ENCODE measurements at places on chromosomes 13 and 19.
A peak's percentile ranks its signal among the peaks of the same experiment; 100 is the strongest.

DNA sequence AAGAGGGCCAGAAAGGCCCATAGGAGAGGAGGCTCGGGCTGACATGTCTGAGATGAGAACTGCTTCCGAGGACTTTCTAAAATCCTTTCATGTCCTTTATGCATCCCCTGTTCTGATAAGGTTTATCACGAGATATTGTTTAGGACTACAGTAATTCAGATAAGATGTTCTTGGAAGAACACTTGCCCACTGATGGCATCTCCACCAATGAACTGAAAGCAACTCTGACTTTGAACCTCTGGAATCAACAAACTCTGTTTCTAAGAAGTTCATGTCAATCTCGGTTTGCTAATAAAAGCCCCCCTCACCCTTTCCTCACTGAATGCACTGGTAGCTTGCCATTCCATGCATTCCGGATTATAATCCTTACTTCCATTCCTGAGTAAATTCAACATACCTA, 90.9 kb downstream of the FGF9 start:
- no peak for DNase-seq

GRCh38 chr19:18672606-18673337, 10.7 kb upstream of the CRTC1 start:
- DNase-seq, result no peak

DNA sequence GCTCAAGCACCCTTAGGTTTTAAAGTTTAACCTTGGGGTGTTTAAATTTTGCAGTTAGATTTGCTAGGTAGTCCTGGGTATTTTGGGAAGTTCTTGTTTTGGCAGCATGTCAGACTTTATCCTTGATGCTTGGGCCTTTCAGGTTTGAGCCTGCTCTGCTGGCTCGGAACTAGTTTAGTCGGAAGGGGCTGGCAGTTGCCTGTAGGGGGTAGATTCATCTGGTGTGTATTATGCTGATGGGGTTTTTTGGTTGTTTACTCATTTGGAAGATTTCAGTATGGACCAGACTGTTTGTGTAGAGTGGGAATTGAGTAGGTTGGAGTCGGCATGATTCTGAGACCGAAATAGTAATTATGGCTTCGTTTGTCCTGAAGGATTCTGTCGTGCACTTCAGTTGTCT, 15.1 kb downstream of the ILF3 start:
- DNase-seq, result no peak

DNA sequence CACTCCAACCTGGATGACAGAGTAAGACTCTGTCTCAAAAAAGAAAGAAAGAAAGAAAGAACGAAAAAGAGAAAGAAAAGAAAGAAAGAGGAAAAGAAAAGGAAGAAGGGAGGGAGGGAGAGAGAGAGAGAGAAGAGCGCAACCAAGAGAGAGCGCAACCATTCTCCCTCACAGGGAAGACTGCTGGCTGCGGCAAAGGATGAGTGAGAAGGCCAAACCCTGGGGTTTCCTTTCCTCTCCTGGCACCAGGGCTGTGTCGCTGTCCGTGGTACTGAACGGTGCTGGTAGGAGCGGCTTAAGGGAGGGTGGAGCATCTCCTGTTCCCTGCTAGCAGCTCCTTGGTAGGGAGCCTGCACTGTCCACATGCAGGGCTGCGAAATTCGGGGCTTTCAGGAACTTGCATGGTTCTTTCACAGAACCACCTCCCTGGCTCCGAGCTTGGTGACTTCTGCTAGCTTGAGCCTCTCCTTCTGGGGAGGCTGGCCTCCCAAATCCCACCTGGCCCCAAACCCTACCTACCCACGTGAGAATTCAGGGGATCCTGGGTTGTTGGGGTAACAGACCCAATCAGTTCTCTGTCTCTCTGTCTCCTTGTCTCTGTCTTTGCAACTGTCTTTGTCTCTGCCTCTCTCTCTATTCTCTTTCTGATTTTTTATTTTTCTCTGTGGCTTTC, 51.1 kb upstream of the ZNRF4 start:
- DNase-seq, result peak; percentile 98

- no peak for DNase-seq
Observed at GRCh38 chr13:68616600-68617222, 1386.6 kb upstream of the PCDH9 start.

DNA sequence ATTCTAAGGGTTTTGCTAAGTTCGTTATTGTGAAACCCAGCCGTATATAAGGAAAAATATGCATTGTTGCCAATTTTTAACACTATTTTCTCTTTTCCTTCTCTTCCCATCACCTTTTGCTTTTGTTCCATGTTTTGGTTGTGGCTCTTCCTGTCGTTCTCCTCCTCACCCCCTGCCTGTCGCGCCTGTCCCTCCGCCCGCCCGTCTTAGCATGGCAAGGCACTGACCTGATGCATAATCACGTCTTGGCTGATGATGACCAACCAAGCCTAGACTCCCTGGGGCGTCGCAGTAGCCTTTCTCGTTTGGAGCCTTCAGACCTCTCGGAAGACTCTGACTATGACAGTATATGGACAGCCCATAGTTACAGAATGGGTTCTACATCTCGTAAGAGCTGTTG, 28.5 kb upstream of the TEX29 start:
- DNase-seq, result no peak

DNA sequence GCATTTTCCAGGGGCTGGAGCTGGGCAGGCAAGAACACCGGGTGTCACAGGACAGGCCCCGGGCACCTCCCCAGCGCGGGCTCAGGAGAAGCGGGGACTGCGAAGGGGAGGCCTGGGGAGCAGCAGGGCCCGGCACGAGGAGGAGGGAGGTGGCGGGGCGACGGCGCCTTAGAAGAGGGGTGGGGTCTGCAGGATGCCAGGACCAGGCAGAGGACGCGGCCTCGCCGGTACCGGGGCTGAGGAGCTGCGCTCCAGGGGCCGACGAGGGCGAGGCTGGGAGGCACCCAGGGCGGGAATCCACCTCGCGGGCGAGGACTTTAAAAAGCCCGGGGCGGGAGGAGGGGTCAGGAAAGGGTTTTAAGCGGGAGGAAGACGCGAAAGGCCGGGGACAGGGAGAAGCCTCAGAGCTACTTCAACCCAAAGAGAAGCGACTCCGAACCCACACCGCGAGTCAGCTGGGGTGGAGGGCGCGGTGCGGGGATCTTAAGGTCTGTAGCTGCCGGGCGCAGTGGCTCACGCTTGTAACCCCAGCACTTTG, 665 bp downstream of the ZNF347 start:
- DNase-seq, result peak; percentile 59

DNA sequence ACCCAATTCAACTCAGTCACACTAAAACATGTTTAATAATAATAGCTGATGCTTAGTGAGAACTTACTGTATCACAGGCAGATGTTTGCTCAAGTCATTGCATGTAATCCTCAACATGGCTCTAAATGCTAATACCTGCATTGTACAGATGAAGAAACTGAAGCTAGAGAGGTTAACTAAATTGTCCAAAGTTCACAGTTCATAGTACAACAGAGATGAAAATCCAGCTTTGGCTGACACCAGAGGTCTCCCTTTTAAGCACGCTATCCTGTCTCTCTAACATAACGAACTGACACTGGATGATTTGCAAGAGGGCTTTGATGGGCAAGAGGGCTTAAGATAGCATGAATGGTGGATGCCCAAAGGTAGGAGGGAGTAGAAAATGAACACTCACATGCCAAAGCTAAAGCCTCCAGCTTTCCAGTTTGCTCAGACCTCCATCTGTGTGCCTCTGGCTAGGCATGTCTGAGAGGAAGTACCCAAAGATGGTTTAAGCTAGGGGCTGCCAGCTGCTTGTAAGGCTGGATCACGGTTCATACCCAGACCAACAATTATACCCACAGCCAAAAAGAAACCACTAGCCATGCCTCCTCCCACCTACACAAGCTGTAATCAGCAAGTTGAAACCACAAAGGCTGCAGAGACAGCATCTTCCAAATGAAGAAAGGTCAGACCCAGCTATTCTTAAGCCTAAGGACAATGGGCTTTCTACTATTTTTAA, 196.9 kb upstream of the UBL3 start:
- peak; percentile 2 for DNase-seq

DNA sequence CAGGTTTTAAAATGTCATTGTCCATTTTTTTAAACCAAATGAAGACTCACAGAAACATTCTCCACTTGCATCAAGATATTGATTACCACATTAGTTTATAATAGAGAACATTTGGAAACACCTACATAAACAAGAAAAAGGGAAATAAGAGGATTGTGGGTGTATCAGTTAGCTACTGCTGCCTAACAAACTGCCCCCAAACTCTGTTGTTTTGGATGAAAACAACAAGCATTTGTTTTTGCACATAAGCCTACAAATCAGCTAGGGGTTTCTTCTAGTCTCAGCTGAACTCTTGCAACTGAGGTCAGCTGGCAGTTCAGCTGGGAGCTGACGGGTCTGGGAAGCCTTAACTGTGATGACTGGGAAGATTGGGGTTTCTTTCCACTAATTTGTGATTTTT, 464.4 kb downstream of the COG6 start:
- DNase-seq, result no peak

DNA sequence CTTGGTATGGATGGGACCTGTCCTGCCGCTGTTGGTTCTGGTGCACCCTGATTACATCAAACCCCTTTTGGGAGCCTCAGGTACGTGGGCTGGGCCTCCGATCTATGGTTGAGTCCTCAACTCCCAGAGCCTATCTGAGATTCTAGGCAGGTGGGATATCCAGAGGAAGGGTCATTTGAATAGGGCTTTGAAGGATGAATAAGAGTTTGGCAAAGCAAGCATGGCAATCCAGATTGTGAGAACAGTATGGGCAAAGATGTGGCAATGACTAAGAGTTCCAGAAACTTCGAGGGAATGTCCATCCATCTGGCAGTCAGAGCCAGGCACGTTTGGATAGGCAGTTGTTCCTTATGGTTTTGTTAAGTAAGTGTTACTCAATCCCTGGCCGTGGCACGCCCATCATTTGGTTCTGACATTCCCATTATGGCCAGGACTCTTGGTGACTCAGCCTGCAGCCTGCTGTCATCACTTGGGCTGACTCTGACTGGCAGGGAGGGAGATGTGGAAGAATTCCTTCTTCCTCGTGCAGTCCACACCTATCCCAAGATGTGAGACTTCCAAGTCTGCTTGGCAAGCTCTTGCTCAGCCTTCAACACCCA, 21.5 kb downstream of the CYP4F22 start:
- DNase-seq, result no peak

- no peak for DNase-seq
Observed at GRCh38 chr19:55255618-55256423, 3.0 kb downstream of the PPP6R1 start.

DNA sequence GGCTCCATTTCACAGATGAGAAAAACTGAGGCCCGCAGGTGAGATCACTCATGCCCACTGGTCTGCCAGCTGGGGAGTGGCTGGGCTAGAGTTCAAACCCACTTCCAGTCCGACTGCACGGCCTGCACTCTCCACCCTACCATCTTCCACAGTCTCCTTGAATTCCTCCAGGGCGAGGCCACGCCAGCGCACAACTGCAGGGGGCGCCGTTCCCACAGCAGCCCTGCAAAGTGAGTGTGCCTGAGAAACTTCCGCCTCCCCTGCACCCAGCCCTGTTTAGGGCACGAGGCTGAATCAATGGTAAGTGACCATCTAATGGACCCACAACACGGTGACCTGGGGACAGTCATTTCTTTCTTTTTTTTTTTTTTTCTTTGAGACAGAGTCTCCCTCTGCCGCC, 829 bp upstream of the ATCAY start:
- peak; percentile 1 for DNase-seq

GRCh38 chr19:33524024-33524664, 2.6 kb upstream of the PEPD start:
- no peak for DNase-seq

GRCh38 chr13:42174344-42175162, 97.4 kb upstream of the AKAP11 start:
- DNase-seq, result peak; percentile 83

DNA sequence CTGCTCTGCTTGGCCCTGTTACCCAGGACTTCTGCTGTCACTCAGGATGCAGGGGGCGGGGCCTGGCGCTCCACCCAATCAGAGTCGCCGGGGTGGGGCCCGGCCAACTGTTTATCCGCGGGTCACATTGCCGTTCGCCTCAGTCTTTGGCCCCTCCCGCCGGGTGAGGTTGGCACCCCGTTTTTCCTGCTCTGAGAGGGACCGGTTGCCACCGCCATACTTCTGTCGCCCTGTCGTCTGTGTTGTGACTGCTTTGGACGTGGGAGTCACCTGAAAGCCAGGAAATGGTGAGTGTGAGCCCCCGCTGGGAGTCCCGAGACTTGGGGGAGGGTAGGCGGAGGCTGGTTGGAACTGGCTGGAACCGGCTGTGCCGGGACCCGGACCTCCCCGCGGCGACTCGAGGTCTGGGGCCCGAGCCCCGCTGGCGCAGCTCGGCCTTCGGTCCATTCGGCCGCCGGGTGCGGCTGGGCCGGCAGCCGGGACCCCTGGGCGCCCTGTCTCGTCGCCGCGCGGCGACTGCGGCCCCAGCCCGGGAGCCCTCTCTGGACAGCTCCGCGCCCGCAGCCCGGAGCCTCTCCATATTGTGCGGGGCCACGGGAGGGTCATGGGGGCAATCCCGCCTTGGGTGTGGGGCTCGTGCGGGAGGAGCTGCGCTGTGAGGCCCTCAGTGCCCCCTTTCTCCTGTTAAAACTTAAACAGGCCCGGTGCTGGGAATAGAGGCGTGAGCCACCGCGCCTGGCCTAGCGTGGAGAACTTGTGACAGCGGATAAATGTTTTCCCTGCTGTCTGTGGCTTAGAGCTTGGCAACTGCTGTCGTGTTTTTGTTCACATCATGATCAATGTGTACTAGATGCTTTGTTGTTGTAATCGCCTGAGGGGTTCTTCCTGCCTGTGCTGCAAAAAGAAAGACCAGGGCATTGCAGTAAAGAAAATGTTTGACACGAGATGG, at the start of gene ZNF844:
TSS of gene ZNF844 (plus strand) at position 142 of the 949 bp plus-strand sequence. CDS start at position 285, 143 bp downstream.
- DNase-seq, result peak; percentile 100

GRCh38 chr19:1232652-1233072, 5.1 kb downstream of the CBARP start:
- DNase-seq, result peak; percentile 5

DNA sequence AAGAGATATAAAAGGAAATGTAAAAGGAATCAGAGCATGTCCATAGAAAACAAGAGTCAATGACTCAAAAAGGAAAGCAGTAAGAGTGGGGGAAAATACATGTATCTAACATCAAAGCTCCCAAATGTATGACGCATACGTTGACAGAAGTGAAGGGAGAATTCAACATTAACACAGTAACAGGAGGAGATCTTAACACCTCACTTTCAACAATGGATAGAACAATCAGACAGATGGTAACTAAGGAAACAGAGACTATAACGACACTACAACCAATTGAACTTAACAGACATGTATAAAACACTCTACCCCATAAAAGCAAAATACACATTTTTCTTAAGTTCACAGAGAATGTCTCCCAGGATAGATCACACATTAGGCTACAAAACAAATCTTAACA, 774.8 kb upstream of the ARGLU1 start:
- DNase-seq, result no peak

GRCh38 chr19:55116232-55116858, 1.1 kb downstream of the PPP1R12C start:
- DNase-seq, result peak; percentile 67

- no peak for DNase-seq
Observed at GRCh38 chr13:76717092-76717491, 169.1 kb downstream of the KCTD12 start.

GRCh38 chr13:88136098-88136790, 465.1 kb downstream of the SLITRK5 start:
- DNase-seq, result no peak

- DNase-seq, result no peak
Observed at GRCh38 chr19:46036744-46037128, 4.1 kb downstream of the IGFL4 start.

- DNase-seq, result no peak
Observed at GRCh38 chr19:7391218-7391670, 42.5 kb downstream of the ARHGEF18 start.

GRCh38 chr19:45924891-45925447, 10.4 kb upstream of the NANOS2 start:
- no peak for DNase-seq

- DNase-seq, result no peak
Observed at GRCh38 chr13:45926741-45927140, 75.2 kb upstream of the SIAH3 start.
